ENCODE measurements at places on chromosomes 7 and 10. TPM values are rescaled to one million over a fixed set of nuclear protein-coding genes. Genes with fewer than 3 reads are reported as not detected.

PCGF6 gene
- 20.9 TPM for total RNA-seq

CNNM1 gene
- total RNA-seq: not detected

MAD1L1 gene
- 71.4 TPM for total RNA-seq

EPHB6 gene
- total RNA-seq: not detected

DPP6 gene
- not detected for total RNA-seq

DGKI gene
- total RNA-seq: under 0.01 TPM

NUTM2B gene
- total RNA-seq: 0.42 TPM

SLC13A1 gene
- total RNA-seq: not detected

NPY4R2 gene
- not detected for total RNA-seq

CLCN1 gene
- not detected for total RNA-seq

PAPOLB gene
- not detected for total RNA-seq

PHYH gene
- 8.6 TPM for total RNA-seq

FOXK1 gene
- total RNA-seq: 24.0 TPM

CRPPA gene
- 1.5 TPM for total RNA-seq

CCDC172 gene
- total RNA-seq: not detected

AIMP2 gene
- total RNA-seq: 67.9 TPM

MRLN gene
- not detected for total RNA-seq

HPSE2 gene
- not detected for total RNA-seq

ABCA13 gene
- 1.0 TPM for total RNA-seq

ADCYAP1R1 gene
- not detected for total RNA-seq

ARHGAP22 gene
- 3.7 TPM for total RNA-seq

MALRD1 gene
- total RNA-seq: 0.11 TPM

AS3MT gene
- 0.26 TPM for total RNA-seq

EVX1 gene
- total RNA-seq: not detected

LRRC61 gene
- total RNA-seq: not detected

GNB2 gene
- 96.3 TPM for total RNA-seq

FZD1 gene
- 14.3 TPM for total RNA-seq

CTAGE8 gene
- not detected for total RNA-seq

ANKRD2 gene
- 0.37 TPM for total RNA-seq

PRSS37 gene
- total RNA-seq: not detected

CRYGN gene
- not detected for total RNA-seq

CALCR gene
- total RNA-seq: not detected

C7orf33 gene
- not detected for total RNA-seq

ZCWPW1 gene
- 0.66 TPM for total RNA-seq

WNT2 gene
- total RNA-seq: not detected

CCSER2 gene
- total RNA-seq: 23.1 TPM

VSTM4 gene
- not detected for total RNA-seq

AOAH gene
- total RNA-seq: not detected

PIK3AP1 gene
- 2.9 TPM for total RNA-seq
